ENCODE measurements at places on chromosomes 11 and 22.

GRCh38 chr11:82229341-82229740, 504.3 kb downstream of the FAM181B start:
- DNase-seq: peak; percentile 33

GRCh38 chr11:688681-689080, 6.3 kb downstream of the DEAF1 start:
- DNase-seq: no peak

DNA sequence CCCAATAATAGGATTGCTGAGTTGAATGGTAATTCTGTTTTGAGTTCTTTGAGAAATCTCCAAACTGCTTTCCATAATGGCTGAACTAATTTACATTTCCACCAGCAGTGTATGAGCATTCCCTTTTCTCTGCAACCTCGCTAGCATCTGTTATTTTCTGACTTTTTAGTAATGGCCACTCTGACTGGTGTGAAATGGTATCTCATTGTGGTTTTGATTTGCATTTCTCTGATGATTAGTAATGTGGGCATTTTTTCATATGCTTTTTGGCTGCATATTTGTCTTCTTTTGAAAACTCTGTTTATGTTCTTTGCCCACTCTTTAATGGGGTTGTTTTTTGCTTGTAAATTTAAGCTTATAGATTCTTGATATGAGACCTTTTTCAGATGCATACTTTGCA, 97.4 kb downstream of the FDX1 start:
- DNase-seq: no peak

- DNase-seq: no peak
Measured at GRCh38 chr22:32646476-32646875, 155.0 kb upstream of the TIMP3 start.

- no peak for DNase-seq
Measured at GRCh38 chr11:128968916-128969315, 26.2 kb upstream of the TP53AIP1 start.

GRCh38 chr11:65742353-65742752, 21.8 kb upstream of the RNASEH2C start:
- DNase-seq: no peak

GRCh38 chr11:35780951-35781860, 118.6 kb downstream of the TRIM44 start:
- peak; percentile 64 for DNase-seq

GRCh38 chr22:42296381-42296853, 26.0 kb upstream of the TCF20 start:
- no peak for DNase-seq

DNA sequence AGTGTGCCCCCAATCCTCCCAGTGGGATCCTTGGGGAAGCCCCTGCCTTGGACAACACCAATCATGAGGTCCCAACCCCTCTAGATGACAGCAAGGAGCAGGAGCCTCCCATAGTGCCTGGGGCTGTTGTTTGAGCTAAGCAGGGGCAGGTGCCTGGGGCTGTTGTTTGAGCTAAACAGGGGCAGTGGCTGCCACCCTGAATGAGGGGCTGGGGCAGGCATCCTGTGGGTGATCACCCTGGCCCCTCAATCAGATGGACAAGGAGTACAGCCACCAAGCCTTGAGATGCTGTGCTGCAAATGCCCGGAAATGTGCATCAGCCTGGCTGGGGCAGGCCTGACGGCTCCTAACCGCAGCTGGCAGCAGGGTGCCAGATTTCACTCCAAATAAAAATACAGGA, 66.7 kb downstream of the MYEOV start:
- DNase-seq: no peak

DNA sequence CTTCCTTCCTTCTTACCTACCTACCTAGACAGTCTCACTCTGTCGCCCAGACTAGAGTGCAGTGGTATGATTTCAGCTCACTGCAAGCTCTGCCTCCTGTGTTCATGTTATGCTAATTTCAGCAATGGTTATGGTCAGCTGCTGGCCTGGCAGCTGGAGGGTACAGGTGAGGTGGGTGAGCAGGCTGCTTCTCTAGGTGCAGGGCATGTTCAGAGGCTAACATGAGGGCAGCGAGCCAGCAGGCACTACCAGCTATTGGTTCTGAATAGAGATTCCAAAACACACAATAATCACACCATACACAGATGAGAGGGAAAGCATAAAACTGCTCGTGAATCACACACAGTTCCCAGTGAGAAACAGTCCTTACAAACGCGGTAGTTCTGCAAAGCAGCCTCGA, 48.7 kb upstream of the RFPL3 start:
- no peak for DNase-seq

- no peak for DNase-seq
Measured at GRCh38 chr11:50188040-50188439, 155.4 kb downstream of the OR4C45 start.

DNA sequence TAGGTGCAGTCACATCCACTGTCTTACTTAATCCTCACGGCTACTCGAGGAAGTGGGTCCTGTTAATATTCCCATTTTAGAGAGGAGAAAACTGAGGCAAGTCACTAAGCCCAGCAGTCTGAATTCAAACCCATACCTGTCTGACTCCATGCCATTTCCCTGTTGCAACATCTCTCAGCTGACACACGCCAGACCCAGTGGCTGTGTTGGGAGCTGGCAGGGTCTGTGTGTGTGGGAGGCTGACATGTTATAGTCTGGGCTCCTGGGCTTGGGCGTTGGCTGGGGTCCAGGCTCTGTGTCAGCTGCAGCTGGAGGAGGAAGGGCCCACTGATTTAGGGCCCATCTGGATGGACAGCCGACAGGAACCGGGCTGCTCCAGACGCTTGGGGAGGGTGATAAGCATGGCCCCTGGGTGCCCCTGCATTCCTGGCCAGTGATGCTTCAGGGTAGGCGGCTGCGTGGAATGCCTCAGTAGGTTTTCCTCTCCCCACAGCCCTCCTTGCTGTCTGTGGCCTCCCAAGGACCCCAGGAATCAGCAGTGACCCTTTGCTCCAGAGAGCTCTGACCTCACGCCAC, 562.5 kb downstream of the MN1 start:
- DNase-seq: peak; percentile 99

GRCh38 chr11:118666371-118666770, 13.1 kb downstream of the TREH start:
- DNase-seq: no peak

Data from kidney tubule cell (primary cell).